ENCODE measurements at places on chromosomes 12 and 14.

- no peak for DNase-seq
These were observed 54.8 kb upstream of the DYRK2 start for GRCh38 chr12:67593461-67594330.

GRCh38 chr12:1126091-1126490 lies 135.1 kb downstream of the ERC1 start:
- DNase-seq: no peak

DNA sequence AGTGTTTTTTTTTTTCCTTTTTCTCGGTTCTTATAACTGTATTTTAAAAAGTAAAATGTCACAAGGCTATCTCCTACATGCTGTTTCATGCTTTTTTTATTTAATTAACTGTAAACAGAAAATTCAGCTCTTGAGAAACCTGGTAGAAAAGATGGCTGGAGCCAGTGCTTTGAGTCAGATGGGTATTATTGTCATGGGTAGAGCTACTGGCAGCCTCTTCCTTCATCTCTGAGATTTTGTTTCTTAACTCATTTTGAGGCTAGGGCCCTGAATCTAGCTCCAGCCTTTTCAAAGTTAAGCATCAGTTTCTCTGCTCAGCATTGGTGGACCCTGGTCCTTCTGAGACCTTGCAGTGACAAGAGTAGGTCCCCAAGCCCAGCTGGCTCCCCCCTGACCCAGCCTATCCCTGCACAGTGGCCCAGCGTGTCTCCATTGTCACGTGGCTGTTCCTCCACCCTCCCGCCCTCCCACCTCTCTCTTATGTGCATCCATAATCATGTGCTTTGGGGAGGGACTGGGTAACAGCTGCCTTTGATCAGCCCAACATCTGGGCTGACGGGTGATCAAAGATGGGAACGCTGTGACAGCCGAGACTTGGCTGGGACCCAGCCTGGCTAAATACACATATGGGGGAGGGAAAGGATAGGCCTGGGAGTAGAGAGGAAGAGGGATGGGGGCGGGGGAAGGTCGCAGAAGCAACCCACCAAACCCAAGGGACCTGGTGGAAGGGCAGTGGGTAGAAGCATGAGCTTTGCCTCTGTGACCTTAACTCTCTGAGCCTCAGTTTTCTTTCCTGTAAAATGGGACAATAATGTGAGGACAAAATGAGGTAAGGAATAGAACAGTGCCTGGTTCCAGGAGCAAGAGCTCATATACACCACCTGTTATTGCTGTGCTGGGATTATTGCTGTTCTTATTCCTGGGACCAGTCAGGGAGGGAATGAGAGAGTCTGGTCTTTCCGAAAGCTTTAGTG lies 24.4 kb upstream of the RBM19 start:
- DNase-seq: no peak

DNA sequence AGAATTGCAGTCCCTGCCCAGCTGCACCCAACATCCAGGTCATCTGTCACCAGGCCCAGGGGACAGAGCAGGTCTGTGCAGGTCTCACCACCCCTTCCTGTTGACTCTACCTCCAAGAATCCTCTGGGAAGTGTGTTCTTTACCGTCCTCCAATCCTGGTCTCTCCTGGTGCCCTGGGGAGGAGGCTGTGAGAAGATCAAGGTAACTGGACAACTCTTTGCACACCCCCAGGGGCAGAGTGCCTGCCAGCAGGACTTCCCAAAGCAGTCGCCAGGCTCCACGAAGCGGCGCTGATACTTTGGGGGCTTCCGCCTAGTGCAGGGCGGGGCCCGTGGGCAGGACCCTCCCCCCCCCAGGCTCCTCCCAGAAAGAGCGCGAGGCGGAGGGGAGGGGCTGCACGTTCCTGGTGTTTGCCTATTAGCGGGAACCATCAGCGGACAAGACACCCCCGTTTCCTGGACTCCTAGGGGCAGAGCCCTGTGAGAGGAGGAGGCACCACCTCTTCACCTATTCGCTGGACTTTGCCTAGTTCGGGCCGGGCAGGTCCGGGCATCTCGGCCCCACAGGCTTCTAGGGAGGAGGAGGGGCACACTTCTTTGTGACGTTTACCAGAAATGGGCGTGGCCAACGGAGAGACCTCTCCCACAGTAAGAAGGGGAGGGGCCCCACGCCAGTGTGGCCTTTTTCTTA lies 918.0 kb downstream of the AACS start:
- no peak for DNase-seq

DNA sequence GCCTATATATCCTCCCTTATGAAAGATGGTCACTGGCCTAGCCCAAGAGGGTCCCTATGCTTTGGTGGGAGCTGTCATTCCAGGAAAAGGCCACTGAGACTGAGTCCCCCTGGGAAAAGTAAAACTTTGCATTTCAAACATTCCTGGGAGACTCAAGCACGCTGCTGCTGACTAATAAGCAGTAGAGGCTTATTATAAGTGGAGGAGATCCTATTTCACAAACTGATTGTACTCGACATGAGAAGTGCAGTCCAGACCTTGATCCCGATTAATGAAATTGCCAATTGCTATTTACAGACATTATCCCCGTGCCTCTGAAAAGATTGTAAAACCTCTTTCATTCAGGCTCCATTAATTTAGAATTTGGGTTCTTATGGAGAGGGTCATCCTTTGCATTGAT lies 96.6 kb downstream of the EMP1 start:
- DNase-seq: peak; percentile 28

DNA sequence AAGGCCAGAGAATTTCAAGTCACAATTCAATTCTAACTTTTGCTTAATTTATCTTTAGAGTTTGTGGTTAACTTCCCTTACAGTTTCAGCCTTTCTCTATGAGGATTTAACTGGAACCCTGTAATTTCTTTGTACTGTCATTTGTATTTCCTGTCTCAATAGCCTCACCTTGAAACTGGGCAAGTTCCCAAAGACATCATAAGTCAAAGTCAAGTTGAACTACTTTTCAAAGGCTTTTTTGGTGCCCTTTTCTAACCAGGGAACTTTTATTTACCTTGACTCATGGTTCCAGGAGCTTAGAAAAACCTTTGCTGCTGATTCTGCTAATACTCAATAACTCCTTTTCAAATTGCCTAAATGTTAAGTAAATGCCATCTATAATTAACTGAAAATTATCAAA lies 200.8 kb upstream of the KRR1 start:
- DNase-seq: no peak

DNA sequence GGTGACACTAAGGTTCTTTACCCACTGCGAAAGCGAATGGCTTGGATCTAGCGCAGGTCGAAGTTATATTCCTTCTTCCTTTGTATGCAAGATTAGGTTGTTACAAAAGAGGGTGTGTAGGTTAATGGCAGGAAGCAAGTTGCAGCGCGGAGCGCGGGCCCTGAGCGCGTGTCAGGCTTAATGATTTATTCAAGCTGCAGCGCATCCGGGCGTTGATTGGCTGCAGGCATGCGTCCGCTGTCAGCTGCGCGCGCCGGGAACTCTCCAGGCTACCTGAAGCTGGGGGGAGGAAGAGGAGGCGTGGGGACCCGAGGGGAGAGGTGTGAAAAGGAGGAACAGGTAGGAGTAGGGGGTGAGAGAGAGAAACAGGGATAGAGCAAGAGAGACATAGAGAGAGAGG lies 7.4 kb downstream of the ASCL1 start:
- DNase-seq: no peak

DNA sequence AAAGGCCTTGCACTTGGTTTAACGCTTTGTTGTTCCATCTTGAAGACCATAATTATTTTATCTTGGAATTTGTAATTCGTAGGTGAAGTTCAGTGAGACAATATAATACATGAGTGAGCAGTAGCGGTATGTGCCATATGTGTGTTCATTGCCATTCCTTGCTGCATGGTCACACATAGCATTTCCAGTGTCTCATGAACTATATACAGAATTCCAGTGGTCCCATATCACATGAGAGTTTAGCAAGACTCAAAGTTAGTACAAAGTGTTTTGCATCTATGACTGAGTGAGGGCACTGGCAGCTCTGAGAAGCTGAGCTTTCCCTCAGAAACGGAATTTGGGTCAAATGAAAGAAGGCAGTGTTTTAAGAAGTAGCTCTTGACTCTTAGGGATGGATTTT lies 359.8 kb downstream of the FOXG1 start:
- DNase-seq: no peak

- DNase-seq: no peak
These were observed 48.5 kb downstream of the TBK1 start for GRCh38 chr12:64500394-64500793.

DNA sequence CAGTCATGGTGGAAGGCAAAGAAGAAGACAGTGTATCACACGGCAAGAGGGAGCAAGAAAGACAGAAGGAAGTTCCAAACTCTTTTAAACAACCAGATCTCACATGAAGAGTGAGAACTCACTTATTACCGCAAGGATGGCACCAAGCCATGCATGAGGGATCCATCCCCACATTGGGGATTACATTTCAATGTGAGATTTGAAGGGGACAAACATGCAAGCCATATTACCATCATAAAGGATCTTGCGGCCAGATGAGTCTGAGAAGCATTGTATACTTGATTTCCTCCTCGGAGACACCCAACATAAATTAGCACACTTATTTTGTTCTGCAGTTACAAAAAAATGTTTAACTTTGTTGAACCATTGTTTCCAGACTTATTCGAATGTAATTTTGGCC lies 66.5 kb downstream of the TBK1 start:
- no peak for DNase-seq

GRCh38 chr14:20971705-20972021 lies 16.4 kb downstream of the RNASE2 start:
- DNase-seq: no peak

GRCh38 chr12:38785381-38785780 lies 120.0 kb downstream of the CPNE8 start:
- no peak for DNase-seq

DNA sequence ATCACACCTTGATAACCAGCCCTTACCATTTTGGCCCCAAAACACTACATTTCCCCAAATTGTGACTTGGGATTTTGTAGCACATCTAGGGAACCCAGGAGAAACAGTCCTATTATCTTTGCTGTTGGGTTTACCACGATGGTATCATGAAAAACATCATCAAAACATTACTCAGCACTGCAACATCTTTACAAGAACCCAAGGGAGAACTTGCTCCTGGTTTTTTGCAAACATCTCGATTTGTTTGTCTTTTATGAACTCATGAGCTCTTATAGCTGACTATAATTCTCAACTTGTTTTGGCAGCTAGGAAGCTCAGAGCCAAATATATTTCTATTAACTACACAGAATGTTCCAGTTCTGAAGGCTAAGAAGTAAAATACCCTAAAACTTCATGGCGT lies 65.7 kb downstream of the TBX5 start:
- peak; percentile 13 for DNase-seq

- no peak for DNase-seq
These were observed 250.5 kb upstream of the PWP1 start for GRCh38 chr12:107435072-107435471.

- DNase-seq: no peak
These were observed 717.5 kb downstream of the RERGL start for GRCh38 chr12:17372508-17372907.

DNA sequence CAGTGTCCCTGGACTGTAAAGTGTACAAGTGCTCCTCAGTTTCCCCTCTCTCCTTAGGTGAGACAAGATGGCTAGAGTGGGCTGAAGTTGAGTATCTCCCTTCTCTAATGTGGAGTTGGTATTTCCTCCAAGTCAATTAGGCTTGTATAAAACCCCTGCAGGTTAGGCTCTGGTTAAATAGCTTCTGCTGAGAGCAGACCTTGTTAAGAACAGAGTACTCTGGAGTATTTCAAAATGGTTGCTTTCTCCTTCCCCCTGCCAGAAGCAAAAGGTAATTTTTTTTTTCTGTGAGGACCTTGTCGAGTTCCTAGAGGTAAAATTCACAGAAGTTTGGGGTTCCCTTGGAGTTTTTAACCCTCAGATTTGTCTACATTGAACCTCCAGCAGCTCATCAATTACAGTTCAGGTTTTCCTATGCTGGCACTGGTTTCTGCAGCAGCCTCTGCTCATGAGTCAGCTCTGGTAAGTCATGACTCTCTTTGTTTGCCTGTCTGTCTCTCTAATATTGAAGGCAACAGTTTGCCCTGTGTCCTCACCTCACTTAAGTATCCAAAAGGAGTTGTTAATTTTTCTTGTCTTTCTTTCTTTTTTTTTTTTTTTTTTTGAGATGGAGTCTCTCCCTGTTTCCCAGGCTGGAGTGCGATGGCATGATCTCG lies 27.8 kb upstream of the GLIPR1 start:
- peak; percentile 45 for DNase-seq

- DNase-seq: no peak
These were observed 1063.9 kb downstream of the SLC6A15 start for GRCh38 chr12:83848702-83849101.

DNA sequence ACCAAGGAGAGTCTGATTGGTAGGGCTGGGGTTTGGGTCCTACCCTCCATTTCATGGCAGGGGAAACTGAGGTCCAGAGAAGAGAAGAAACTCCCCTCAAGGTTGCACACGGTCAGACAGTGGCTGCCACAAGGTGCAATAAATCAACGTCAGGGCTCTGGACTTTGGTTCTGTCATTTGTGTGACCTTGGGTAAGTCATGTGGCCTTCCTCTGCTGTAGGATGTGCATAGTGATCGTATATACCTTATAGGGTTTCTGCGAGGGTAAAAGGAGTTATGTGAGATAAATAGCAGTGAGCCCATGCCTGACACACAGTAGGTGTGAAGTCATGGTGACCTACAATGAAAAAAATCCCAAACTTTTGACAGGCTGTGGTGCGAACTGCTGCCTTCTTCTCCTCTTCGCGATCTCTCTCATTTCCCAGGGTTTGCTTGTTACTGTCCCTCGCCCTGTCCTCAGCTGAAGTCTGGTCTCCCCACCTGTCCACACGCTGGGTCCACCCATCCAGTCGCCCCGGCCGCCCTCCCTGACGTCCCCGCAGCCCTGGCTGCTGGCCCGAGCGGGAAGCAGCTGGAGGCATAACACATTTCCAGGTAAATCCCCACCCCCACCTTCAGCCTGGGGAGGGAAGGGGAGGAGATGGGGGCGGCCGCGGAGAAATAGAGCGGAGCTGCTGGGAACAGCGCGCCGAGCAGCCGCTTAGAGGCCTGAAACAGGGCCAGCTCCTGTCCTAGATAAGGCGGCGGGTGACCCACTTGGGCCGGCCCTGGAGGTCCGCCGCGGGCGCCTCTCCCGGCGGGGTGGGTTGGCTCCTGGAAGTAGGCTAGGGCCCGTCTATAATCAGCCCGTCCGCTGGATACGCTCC lies 1.8 kb upstream of the FAM222A start:
- no peak for DNase-seq

GRCh38 chr12:128455851-128456250 lies 188.9 kb downstream of the TMEM132C start:
- no peak for DNase-seq

GRCh38 chr12:57806677-57807076 lies 11.9 kb downstream of the AVIL start:
- no peak for DNase-seq

GRCh38 chr12:72110937-72111650 lies 161.1 kb upstream of the TRHDE start:
- DNase-seq: no peak

GRCh38 chr12:40002178-40003169 lies 103.4 kb downstream of the SLC2A13 start:
- DNase-seq: no peak

DNA sequence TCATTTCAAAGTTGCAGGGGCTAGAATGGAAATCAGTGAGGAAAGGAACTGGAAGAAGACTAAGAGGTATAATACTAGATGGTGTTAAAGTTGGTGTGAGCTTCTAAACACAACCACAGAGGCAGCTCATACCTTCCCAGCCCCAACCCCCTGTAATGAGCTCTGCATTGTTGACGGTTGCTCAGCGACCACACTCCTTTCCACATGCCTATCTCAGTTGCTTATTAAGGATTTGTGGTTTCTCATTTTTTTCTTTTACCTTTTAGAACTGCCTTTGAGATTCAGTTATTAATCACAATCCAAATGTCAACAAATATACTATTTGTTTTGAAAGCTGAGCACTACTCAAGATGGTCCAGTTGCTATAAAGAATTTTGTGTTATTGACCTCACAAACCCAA lies 62.1 kb upstream of the KIF21A start:
- no peak for DNase-seq

All from AG10803 (cell line).